T-cell (primary cell): ENCODE measurements at places on chromosomes 7 and 10. TPM values are rescaled to one million over a fixed set of nuclear protein-coding genes. Genes with fewer than 3 reads are reported as not detected.

PITX3 gene
- not detected for total RNA-seq

RBP4 gene
- not detected for total RNA-seq

DNA sequence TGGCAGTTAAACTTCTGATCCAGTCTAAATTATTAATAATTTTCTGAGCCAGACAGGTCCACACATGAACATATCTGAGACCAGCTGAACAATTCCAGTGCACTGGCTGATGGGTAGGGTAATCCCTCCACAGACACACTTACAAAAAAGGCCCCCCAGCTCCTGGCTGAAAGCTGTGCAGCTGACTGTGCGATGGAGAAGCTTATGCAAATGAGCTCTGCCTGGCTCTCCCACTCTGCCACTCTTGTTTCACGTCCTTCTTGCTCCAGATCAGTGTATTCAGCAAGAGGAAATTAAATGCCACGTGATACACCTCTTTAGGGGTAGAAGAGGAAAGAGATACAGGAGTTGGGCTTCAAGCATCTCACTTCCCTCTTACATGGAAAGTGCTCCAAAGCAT lies 76.4 kb upstream of the FEZF1 start:
- no peak for DNase-seq

DNA sequence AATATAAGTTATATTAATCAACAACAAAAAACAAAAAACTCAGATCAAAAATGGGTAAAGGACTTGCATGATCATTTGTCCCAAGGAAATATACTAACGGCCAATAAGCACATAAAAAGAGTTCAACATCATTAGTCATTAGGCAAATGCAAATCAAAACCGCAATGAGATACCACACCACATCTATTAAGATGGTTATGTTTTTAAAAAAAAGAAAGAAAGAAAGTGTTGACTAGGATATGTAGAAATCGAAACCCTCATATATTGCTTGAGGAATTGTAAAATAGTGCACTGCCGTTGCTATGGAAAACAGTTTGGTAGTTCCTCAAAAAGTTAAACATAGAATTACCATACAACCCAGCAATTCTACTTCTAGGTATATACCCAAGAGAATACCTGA lies 39.4 kb upstream of the CTNNA3 start:
- peak; percentile 4 for DNase-seq

DNA sequence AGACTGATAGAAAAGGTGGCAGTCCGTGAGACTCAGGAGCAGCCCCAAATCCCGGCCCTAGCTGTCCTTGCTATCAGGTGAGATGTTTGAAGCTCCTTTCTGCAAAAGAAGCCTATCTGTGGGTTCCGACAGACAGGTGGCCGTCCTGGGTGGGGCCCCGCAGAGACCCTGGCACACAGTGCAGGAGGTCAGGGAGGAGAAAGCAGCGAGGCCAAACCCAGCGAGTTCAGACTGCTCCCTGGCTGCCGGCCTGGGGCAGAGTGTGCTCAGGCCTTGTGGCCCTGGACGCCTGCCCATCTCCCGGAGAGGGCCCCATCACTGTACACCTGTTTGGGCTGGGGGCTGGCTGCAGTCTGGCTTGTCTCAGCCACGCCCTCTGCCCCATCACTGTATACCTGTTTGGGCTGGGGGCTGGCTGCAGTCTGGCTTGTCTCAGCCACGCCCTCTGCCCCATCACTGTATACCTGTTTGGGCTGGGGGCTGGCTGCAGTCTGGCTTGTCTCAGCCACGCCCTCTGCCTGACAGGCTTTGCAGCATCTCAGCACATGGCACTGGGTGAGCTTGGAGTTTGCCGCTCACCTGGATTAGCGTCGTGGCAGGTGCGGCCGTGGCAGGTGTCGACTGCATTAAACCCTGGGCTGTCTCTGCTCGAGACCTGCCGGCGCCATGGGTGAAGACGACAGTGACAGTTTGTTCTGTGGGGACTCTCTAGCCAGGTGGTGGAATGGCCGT lies 11.8 kb upstream of the PRKAR1B start:
- no peak for DNase-seq

DNA sequence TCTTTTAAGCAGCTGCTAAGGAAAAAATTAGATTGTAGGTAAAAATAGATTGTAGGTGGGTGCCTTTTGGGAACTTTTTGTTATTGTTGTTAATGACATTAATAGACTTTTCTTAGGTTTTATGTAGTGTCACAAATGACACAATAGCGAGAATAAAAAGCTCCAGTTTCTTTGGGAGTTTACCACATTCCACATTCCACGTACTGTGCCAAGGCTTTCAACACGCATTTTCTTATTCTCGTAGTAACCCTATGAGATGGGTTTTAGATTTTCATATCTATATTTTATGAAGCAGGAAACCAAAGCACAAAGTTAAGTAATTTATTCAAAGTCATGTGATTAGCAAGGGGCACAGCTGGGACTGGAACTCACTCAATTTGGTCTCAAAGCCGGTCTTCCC lies 103.8 kb downstream of the XRCC2 start:
- DNase-seq: no peak
